Femur (tissue), 1 donor: ENCODE measurements at places on chromosomes 7 and 10.

- no peak for DNase-seq
These were observed 54.0 kb upstream of the RPA3 start for GRCh38 chr7:7772397-7772821.

- no peak for DNase-seq
These were observed 28.1 kb downstream of the HK1 start for GRCh38 chr10:69306421-69306820.

GRCh38 chr7:150966002-150966401 lies 12.1 kb downstream of the KCNH2 start:
- DNase-seq = no peak

DNA sequence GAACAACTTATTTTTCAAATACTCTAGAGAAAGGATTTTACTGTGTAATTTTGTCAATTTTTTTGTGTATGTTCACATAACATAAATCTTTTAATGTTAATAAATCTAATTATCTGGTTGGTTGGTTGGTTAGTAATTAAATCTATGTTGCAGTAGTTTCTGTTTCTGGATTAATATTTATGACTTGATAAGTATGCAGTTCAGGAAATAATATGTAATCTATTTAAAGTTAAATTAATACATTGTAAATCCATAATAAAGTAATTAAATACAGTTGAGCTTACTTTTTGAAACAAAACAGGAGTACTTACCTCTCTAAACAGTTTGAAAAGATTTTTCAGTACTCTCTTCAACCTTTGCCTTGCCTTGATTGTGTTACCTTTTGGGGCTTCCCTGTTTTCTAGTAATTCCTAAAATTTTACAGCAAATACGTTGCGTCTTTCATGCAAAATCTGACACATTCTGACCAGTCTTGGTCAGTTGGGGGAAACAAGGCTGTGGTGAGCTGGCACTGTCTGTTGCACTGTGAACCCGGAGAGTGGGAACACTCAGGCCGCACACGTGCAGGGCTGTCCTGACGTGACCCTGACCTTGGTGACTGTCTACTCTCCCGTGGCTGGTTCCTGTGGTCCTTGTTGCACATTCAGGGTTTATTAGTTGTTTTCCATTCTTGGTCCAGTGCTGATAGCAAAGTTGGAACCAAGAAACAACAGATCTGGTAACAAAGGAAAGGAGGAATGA lies 45.6 kb upstream of the FGL2 start:
- DNase-seq = no peak

- peak; percentile 49 for DNase-seq
These were observed 94.6 kb downstream of the FGFR2 start for GRCh38 chr10:121503587-121504051.

GRCh38 chr10:89062861-89063260 lies 72.3 kb downstream of the FAS start:
- no peak for DNase-seq

DNA sequence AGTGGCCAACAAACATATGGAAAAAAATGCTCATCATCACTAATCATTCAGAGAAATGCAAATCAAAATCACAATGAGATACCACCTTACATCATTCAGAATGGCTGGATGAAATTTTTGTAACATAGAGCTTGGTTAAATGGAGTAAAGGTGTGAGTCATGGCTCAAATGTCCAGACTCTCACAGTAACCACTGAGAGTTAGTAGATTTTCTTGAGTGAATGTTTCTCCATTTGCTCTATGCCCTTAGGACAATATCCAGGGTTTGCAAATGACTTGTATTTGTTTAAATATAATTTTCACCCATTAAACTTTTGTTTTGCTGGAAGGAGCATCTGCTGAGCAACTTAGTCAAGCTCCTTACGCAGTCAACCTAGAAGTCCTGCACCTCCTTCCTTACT lies 967.2 kb downstream of the XPNPEP1 start:
- DNase-seq = no peak

DNA sequence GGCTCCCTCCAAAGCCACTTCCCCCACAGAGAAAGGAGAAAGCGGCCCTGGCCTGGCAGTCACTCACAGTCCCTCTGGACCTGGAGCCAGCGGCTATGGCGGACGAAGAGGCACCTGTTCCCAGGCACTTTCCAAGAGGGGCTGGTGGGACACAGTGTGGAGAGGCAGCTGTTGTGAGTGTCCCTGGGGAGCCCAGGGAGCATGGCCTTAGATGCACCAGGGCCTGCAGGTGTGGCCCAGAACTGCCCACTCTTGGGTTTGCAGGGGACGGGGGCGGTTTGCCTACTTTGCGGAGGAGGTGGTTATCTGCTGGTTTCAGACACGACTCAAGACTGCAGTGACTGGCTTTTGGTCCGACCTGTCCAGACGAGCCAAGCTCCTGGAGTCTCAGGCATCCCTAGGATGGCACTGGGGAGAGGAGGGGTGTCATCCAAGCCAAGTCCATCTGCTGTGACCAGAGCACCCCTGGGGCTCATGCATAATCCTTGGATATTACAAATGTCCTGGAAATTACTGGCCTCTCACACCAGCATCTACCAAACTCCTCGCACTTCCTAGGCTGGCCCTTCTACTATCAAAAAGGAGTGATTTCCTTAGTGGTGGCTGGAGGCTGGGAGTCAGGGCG lies 18.4 kb downstream of the CTBP2 start:
- no peak for DNase-seq

DNA sequence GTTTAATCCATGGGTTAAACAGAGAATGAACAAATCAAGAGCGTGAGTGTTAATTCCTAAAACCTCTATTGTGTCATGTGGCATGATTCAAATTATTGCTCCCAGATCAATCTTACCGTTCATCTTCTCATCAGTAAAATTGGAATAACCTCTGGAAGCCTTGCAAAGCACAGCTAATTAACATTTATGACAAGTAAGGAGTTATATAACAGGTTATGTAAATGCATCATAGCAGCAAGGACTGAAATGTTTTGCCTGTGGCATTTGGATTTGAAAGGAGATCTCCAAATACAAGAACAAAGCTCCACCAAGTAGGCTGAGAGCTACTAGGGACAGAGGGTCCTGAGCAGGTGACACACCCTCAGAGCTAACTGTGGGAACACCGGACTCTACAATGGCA lies 502.9 kb upstream of the CELF2 start:
- DNase-seq = no peak

DNA sequence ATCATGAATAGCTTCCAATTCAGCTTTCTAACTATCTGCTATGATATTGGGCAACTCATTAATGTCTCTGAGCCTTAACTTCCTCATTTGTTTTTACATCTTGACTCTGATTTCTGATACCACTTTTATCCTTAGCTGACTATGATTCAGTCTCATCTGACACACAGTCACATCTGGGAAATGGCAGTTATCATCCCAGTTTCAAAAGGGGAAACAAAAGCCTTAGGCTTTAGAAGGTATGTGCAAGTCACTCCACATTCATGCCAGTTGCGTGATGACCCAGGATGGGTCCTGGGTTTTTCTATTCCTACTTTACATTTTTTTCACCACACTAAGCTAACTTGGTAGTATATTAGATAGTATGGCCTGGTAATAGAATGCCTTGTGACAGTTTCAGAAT lies 12.7 kb downstream of the SCIN start:
- no peak for DNase-seq

GRCh38 chr7:82605247-82605864 lies 161.8 kb upstream of the CACNA2D1 start:
- peak; percentile 29 for DNase-seq

GRCh38 chr10:6014241-6014761 lies 37.0 kb upstream of the IL15RA start:
- peak; percentile 49 for DNase-seq
